ENCODE measurements at places on chromosomes 7 and 10. TPM values are rescaled to one million over a fixed set of nuclear protein-coding genes. Genes with fewer than 3 reads are reported as not detected.

DNA sequence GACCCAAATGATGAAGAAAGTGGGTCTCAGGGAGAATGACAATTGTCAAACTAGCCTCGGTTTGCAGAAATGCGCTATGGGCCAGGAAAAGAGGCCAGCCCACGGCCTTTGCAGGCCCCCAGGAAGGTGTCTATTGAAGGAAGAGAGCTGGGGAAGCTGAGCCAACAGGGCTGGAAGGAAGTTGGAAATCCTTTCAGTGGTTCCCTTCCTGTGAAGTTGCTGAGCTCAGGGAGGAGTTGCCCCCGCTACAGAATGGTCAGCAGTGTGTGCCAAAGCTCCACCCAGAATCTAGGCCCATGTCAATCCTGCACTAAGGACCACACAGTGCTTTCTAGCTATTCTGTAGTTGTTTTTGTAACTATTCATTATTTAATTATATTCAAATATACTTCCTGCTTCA is 91.6 kb upstream of the ANLN start:
- no peak for DNase-seq

GRCh38 chr7:143323653-143324052 is 7.7 kb downstream of the CLCN1 start:
- no peak for DNase-seq

DNA sequence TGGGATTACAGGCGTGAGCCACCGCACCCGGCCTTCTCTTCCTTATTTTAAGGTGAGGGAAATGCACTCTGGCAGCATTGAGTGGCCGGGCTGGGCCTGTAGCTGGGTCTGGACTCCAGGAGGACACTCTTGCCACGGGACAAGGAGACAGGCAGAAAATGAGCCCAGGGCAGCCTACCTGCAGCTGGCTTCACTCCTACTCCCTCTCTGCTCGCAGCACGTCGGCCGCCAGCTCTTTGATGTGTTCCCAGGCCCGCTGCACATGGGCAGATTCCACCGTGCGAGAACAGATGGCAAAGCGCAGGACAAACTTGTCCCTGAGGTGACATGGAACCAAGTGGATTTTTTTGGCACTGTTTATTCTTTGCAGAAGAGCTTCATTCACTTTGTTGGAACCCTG is 12.9 kb upstream of the FIGNL1 start:
- DNase-seq = no peak

Gene PNLIP
- total RNA-seq = not detected

Gene UPK3BL2
- total RNA-seq = 9.7 TPM

DNA sequence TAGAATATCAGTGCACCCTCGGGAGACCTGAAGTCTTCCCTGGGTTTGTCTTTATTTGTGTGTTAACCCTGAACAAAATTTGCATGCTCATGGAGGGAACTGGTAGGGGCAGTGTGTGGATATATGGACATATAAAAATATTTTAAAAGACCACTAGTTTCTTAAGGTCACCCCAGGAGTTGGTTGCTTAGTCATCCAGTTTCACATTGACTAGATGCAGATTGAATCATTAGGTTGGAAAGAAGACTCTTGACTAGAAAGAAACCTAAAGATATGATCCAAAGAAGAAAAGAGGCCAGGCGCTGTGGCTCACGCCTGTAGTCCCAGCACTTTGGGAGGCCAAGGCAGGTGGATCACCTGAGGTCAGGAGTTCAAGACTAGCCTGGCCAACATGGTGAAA is 137.1 kb downstream of the KAT6B start:
- DNase-seq = no peak

DNA sequence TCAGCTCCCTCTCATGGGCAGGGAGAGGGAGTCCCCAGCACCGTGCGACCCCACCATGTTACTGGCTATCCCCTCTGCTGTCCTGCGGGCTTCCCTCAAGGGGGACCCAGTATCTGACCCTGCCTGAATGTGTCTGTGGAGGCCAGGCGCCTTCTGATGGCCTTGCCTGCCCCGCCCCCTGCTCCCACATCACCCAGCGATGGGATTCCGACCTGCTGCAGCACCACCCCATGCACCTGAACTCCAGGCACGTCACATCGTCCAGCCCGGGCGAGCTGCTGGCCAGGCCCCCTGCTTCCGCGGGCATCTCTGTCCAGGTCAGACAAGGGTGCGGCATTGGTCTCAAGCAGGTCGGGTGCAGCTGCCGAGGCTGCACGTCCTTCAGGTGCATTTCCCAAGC is 19.0 kb downstream of the LRRC27 start:
- no peak for DNase-seq

DNA sequence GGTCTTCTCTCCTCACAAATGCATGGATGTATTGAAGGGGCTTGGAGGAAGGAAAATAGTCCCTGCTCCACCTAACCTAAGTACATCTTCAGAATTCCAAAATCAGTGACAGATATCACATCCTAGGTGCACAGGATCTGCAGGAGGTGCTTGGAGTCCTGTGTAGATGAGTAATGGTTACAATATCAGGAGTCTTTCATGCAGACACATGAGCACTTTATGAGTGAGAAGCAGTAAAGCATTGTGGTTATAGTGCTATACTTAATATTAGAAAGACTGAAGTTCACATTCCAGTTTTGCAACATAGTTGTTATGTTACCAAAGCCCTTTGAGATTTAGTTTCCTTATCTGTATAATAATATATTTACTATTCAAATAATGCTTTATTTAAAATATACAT is 516.7 kb downstream of the NEBL start:
- no peak for DNase-seq

GRCh38 chr10:117782276-117782675 is 239.7 kb downstream of the EMX2 start:
- no peak for DNase-seq

DNA sequence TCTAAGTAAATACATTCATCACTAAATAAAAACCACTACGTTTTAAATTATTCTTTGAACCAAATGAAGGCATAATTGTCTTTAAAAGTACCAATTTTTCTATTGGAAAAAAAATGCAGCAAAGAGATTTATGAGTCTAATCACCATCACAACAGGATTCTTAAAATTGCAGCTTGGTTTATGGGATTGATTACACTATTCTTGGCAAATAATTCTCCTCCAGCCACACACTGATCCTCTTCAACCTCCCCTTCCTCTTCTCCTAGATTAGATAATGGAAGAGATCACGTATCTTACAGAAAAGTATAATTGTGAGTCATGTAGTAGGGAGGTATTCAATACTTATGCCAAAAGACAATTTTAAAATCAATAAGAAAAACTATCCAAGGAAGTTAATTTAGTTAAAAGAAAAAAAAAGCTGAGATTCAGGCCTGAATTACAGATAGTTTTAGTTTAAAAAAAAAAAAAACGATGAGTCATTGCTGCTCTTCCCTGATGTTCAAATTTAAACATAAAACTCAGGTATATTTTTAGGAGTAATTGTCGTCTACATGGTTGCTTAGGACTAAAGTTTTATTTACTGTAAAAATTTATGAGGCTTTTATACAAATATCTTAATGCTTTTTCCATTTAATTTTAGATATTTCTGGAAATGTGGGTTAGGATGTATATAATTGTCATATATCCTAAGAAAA is 133.7 kb upstream of the CDK1 start:
- no peak for DNase-seq

DNA sequence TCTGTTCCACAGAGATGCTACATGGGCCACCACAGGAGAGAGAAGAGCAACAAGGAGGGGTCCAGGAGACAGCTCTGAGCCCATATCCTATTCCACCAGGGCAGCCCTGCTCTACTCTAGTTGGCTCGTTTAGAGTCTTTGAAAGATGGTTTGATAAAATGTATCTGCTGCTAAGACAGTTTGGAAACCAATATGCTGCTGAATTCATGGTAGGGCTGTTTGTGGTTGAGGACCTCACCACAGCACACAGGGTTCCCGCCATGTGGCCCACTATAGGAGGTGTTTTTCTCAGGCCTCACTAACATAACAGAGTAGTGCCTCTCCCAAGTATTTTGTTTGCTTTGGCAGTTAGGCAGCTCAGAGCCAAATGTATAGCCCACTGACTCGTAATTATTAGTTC is 35.8 kb upstream of the ZC3HAV1L start:
- no peak for DNase-seq

DNA sequence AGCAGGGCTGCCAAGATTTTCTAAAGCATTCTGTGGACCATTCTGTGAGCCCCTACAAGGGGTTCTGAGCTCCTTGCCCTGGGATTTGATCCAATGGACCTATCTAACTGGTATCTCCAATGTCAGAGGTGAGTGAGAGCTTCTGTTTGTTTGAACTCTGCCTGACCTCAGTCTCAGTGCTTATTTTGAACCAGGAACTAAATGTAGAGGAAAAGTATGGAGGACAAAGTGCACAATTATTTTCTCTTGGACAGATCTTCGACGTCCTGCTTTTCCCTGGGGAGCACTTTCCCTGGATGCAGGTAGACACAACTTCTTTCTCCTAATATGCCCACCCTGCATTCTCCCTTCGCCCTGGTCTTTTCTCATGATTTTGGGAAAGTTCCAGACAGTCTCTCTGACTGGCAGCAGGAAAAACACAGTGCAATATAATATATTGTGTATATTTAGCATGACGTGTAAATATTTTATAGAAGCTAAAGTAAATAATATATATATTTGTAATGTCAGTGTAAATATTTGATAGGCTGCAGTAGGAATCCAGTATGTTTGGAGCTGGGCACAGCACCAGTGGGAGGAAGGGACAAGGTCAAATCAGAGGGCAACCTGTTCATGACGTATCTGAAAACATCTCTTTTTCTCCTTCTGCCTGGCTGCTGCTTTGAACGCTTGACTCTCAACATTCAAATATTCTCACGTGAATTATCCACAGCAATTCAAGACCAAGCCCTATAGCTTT is 184.0 kb upstream of the LYZL1 start:
- peak; percentile 59 for DNase-seq

Gene PRPS1L1
- not detected for total RNA-seq

Gene MET
- total RNA-seq = 15.6 TPM

All from mucosa of descending colon (tissue), 3 donors.